ENCODE measurements at places on chromosomes 1 and 21.

DNA sequence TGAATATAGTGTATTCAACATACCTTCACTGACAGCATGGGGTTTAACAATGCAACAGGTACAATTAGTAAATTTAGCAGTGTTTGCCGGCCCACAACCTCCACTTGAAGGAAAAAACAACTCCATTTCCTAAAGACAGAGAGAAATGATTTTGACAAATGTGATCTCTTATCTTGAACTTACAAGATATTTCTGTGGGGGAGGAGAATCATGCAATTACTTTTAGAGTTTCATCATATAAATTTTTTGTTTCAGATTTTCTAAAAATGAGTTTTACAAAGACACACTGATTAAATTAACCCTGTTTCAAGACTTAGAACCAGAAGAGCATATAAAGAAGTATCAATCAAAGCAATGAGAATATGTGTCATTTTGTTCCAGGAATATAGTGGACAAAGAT is 80.3 kb downstream of the NME7 start:
- DNase-seq, result no peak

GRCh38 chr1:218456444-218456843 is 111.3 kb downstream of the TGFB2 start:
- no peak for DNase-seq

GRCh38 chr1:119808491-119808890 is 2.8 kb downstream of the REG4 start:
- no peak for DNase-seq

DNA sequence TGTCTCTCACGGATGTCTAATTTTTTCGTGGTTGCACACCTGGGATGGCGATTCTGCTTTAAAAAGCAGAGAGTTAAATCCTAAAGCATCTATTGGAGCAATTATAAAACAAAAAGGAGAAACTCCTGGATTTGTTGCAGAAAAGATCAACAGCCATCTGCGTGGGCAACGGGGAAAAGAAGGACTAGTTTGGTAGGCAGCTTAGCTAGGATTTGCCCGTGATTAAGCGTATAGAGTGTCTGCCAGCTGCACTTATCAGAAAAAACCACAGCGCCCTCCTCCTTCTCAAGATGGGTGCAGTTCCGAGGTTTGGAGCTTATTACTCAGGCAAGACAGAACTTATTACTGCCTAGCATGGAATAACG is 526 bp upstream of the SLC25A24 start:
- peak; percentile 59 for DNase-seq

GRCh38 chr1:5989731-5990271 is 2.4 kb downstream of the NPHP4 start:
- no peak for DNase-seq

All from CD4-positive, alpha-beta T cell treated with Interleukin-17A for 1 hour (primary cell).